ENCODE measurements at places on chromosomes 7 and 10.

DNA sequence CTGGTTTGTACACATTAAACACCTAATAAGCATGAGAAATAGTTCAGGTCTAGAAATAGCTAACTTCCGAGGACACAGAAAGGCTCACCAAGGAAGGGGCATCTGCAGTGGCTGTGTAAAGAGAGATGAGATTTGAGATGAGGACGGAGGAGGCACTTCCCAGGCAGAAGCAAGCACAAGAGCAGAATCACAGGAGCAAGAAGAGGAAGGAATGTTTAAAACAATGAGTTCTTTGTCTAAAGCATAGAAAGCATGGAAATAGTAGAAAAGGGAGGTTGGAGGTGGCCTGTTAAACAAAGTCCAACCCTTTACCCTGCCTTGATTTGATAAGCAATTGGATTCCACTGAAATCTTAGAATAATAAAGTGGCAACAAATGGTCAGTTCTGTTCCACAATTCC is 11.6 kb upstream of the PON3 start:
- DNase-seq, result no peak

GRCh38 chr7:21730399-21730798 is 187.6 kb downstream of the DNAH11 start:
- DNase-seq, result no peak

DNA sequence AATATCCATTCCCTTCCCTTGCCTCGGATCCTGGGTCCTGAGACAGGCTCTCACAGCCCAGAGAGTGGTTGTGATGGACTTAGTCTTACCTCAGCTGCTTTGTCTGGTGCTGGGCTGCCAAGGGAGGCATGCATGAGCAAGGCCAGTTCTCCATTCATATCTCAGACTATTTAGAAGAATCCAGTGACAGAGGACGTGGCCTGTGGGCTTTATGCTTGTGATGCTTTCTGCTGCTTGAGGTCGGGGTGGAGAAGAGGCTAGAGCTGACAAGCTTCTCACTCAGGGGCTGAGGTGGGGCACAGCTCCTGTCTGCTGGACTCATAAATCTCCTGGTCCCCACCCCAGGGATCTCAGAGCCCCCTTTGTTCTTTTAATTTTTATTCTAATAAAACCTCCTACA is 66.8 kb downstream of the DNAJC12 start:
- no peak for DNase-seq

GRCh38 chr7:73509463-73509862 is 12.6 kb downstream of the BAZ1B start:
- DNase-seq, result no peak

DNA sequence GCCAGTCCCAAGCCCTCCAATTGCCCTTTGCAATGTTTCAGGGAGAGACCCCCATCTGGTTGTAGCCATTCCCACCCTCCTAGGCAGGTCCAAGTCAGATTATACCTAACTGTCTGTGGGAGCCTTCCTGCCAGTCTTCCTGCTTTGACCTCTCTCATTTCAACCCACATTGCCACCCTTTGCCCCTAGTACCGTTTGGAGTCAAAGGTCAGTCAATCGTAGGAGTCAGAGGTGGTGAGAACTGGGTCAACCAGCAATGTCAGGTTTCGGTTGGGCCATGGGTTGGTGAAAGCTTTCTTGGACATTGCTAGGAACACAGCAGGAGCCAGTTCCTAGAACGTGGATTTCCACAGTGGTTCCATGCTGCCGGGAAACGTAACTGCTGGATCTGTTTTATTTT is 269.4 kb upstream of the GHITM start:
- no peak for DNase-seq

GRCh38 chr10:2985729-2986232 is 81.6 kb upstream of the PFKP start:
- DNase-seq, result no peak

GRCh38 chr10:10270126-10271050 is 747.3 kb upstream of the CELF2 start:
- DNase-seq, result no peak

GRCh38 chr7:44073664-44074348 is 8.4 kb upstream of the PGAM2 start:
- peak; percentile 49 for DNase-seq

DNA sequence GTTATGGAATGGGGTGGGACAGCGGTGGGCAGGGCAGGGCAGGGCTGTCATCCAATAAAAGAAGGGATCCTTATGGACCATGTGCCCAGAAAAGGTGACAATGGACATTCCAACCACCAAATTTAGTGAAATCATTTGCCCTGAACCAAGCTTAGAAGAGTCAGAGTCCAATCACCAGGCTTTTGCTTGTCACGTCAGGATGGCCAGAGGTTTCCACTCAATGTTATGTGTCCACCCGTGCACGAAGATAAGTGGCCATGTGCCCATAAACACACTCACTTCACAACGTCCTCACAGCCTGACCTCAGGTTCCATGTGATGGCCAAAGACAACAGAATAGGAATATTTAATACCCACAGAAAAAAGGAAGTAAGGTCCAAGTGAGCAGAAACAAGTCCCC is 36.6 kb upstream of the PLPP4 start:
- no peak for DNase-seq

DNA sequence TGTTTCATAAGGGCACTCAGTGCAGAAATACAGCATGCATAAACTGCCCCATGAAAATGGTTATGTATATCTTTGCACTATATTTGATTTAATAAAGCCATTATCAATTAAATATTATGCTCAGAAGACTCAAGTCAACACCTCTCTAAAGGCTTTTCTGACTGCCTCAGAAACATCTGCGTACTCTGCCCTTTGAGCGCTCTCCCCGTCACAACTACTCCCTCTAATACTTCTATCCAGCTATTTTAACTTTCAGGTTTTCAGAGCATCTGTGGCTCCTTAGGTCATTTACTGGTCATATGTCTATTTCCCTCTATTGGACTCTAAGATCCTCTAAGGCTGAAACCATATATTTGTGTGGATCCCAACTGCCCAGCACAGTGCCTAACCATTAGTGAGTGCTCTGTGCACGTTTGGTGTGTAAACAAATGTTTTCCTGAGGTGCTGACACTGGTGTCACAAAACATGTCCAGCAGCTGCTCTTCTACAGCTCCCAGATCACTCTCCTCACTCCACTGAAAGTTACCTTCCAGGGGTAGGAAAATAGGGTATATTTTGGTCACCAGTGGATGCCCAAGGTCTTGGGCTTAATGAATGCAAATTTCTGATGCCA is 179.1 kb downstream of the BTAF1 start:
- DNase-seq, result no peak
